ENCODE measurements at places on chromosomes 13 and 19. TPM values are rescaled to one million over a fixed set of nuclear protein-coding genes. Genes with fewer than 3 reads are reported as not detected.

The CPB2 gene
- total RNA-seq: not detected

The URAD gene
- not detected for total RNA-seq

The CCDC8 gene
- total RNA-seq: 0.08 TPM

The ZNF563 gene
- 4.5 TPM for total RNA-seq

The CGB3 gene
- not detected for total RNA-seq

The ZNF486 gene
- total RNA-seq: 15.4 TPM

The ONECUT3 gene
- not detected for total RNA-seq

The ZNF599 gene
- 3.9 TPM for total RNA-seq

The CYSLTR2 gene
- 2.1 TPM for total RNA-seq

The PALM3 gene
- not detected for total RNA-seq

The CABP5 gene
- total RNA-seq: not detected

The KCNRG gene
- 0.37 TPM for total RNA-seq

The FBXO27 gene
- 1.3 TPM for total RNA-seq

The LMTK3 gene
- total RNA-seq: 2.2 TPM

The ISYNA1 gene
- total RNA-seq: 29.6 TPM

The TMEM238 gene
- 10.8 TPM for total RNA-seq

Measured in activated naive CD8-positive, alpha-beta T cell treated with anti-CD3 and anti-CD28 coated beads for 36 hours (primary cell).